Muscle of back (tissue), 13 donors: ENCODE measurements at places on chromosomes 1 and 21.
A peak's percentile ranks its signal among the peaks of the same experiment; 100 is the strongest.

DNA sequence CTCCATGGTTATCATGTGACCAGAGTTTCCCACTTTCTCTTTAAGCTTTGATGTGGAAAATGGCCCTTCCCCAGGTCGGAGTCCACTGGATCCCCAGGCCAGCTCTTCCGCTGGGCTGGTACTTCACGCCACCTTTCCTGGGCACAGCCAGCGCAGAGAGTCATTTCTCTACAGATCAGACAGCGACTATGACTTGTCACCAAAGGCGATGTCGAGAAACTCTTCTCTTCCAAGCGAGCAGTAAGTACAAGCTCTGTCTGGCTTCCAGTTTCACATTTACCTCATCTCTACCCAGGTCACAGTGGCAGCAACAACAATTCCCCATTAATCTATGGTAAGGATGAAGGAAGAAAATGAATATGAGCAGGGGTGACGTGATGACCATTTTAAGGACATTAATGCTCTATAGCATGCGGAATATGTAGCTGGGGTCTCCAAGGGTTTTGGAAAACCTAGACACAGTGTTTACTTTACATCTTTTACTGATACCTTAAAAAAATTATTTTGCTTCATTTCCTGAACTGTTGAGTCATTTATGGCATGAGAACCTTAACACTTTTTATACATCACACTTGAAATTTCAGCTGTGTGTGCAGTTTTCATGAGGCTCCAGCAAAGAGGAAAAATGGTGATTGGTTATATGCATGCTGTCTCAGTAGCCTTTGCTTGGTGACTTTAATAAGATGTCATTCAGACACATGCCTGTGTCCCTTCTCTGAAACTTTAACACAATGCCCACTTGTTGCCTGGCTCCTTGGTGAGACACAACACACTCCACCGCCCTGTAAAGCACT, 286.3 kb upstream of the SGIP1 start:
- DNase-seq: no peak

DNA sequence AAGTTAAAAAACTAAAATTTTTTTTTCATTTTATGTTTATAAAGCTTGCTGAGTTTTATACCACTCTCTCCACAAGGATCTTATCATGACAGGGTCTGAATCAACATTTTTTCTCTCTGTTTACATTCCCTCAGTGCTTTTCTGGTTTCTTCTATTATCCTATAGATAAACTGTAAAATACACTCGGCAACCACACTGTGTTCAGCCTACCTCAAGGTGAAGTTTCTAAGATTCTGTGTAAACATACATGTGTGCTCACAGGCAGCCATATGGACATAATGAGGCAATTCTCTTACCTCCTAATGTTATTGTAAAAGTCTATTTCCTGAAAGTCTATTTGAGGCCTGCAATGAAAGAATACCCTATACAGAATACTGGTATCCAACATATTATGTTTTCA, 114.6 kb downstream of the NTPCR start:
- DNase-seq: no peak

- no peak for DNase-seq
Observed at GRCh38 chr1:36080801-36081200, 3.1 kb upstream of the TEKT2 start.

DNA sequence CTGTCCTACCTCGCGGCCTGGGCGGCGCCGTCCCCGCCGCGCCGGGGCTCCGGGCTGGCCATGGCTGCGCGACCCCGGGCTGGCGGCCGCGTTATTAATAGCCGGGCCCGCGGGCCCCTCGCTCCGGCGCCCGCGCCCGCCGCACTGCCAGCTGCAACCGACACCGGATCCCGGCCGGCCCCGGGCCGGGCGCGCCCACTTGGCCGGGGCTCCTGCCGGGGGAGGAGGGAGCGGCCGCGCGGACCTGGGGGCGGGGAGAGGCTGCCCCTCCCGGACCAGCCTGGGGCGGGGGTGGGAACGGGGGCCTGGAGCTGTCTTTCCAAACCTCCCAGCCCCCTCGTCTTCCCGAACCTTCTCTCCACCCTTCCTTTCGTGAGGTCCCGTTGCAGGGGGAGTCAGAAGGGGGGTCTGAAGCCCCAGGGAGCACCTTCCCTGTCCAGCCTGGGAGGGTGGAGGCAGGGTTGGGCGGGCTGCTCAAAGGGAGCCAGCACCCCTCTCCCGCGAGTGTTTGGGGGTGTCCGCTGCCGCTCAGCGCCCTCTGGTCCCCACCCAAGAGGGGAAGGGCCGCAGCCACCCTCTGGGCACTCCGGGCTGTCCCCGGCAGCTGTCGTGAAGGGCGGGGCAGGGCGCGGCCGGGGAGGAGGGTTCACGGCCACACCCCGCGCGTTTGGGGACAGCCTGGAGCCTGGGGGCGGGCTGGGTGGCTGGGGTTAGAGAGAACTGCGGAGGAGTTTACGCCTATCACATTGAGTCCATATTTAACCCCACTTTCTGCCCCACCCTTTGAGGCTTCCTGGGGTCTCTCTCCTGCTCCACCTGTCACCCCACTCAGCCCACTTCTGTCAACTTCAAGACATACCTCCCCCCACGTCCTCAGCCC, at the start of gene SYNC:
Gene SYNC (minus strand): TSS at position 172 of the 880 bp plus-strand sequence. CDS start 110 bp downstream, at position 62.
- peak; percentile 68 for DNase-seq

DNA sequence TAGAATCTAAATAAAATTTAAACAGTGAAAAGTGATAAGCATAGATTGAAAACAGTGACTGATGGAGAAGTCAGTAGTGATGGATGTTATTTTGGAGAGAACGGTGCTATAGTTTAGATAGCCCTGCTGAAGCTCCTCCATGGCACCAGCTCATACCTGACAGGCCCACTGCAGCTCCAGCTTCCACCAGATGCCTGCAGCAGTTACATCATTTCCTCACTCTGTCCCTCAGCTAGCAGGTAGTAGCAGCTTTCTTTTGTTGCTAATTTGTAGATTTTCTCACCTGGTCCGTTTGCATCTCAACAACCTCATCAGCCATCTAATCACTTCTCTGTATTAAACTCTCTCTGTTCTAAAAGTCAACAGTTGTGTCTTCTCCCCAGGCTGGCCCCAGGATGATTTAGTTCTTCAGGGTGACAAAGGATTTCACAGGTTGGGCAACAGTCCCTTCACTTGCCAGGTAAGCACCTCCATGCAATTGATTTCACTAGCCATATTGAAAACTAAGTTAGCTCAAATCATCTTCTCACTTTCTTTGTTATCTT, 128.3 kb downstream of the LMX1A start:
- no peak for DNase-seq
